Cerebellum (tissue), 4 donors: ENCODE measurements at places on chromosomes 13 and 19. TPM values are rescaled to one million over a fixed set of nuclear protein-coding genes. Genes with fewer than 3 reads are reported as not detected.

- DNase-seq, result no peak
Measured at GRCh38 chr13:78603240-78603957, at the start of gene POU4F1. Gene POU4F1, minus strand, starts transcription at chr13:78603552. Its CDS starts 226 bp downstream, at chr13:78603326.

GRCh38 chr19:14441041-14441938, 8.2 kb downstream of the PKN1 start:
- DNase-seq, result no peak

GRCh38 chr13:94765814-94766213, 53.5 kb upstream of the SOX21 start:
- DNase-seq, result no peak

GRCh38 chr13:114311908-114312307, 2.4 kb upstream of the CHAMP1 start:
- DNase-seq, result no peak

DNA sequence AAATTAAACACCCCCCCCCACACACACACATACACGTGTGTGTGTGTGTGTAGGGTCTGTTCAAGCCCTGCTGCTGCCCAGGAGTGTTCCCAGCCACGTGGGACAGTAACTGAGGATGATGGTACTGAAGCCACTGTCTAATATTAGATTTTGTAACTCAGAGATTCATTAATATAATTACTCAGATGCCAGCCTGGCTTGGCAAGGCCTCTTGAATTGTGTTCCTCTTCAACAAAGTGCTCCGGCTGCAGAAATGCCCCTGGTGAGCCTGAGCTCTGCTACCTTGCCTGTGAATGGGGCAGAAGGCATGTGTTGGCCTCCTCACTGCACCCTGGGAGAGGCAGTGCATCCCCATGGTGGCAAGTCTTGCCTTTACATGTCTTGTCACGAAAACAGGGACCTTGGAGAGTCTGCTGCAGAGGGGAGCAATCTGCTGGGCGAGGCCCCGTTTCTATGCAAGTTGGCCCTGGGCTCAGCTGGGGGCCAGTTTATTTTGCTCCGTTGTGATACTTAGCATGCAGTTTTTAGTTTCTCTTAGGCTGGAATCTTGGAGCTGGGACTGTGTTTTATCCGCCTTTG, 44.0 kb downstream of the NFIX start:
- DNase-seq, result no peak

DNA sequence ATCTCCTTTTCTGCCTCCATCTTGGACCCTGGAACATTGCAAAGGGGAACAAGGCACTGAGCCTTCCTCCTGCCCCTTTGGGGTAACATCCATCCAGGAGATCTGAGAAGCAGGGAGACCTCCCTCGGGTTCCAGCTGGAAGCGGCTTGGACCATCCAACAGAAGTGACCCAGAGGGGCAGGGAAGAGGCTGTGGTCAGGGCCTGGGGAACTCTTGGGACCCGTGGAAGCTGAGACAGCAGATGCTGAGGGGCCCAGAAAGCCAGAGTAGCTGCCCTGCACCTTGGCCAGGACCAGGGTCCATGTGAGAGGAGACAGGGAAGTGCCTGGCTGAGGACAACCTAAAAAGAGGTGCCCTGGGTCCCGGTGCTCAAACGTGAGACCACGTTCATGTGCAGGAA, 21.9 kb upstream of the KCTD15 start:
- no peak for DNase-seq

- no peak for DNase-seq
Measured at GRCh38 chr13:70311191-70311590, 202.9 kb upstream of the KLHL1 start.

- DNase-seq, result peak; percentile 12
Measured at GRCh38 chr13:37074703-37075102, 15.2 kb upstream of the SUPT20H start.

DNA sequence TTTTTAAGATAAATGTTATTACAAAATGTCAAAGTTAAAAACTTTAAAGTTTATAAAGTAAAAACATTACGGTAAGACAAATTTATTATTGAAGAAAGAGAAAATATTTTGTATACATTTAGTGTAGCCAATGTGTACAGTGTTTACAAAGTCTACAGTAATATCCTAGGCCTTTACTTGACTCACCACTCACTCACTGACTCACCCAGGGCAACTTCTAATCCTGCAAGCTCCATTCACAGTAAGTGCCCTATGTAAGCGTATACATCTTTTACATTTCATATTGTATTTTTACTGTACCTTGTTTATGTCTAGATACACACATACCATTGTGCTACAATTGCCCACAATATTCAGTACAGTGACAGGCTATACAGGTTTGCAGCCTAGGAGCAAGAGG, 448.2 kb downstream of the KCTD12 start:
- no peak for DNase-seq

The CYP4F22 gene
- not detected for total RNA-seq

The STAP2 gene
- 1.5 TPM for total RNA-seq

The C1QTNF9 gene
- not detected for total RNA-seq

The SIGLEC5 gene
- 0.27 TPM for total RNA-seq
